ENCODE measurements at places on chromosomes 1 and 21.

DNA sequence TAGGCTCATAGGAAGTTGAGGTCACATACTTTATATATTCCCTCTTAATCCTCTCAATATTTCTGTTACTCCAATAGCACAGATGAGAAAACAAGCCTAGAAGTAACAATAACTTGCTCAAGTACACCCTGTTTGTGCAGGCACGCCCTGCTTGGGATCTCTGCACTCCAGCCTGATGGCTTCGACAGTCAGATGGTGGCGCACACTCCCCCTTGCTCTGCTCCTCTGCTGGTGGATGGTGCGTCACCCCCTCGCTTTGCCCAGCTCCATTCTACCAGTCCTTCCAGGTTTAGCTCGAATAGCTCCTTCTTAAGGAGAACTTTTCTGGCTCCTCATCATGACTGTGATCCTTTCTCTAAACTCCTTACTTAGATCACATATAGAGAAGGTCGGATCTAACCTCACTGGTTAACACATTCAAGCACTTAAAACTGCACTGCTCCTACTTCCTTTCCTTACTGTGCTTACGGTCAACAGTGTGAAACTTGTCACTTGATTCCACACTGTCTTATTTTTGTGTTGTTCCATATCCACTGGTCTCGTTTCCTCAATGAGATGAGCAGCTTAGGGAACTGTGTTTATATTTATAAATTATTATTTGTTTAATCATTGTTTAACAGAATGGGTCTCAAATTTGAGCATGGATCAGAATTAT is 3.0 kb downstream of the TSPAN2 start:
- no peak for DNase-seq

DNA sequence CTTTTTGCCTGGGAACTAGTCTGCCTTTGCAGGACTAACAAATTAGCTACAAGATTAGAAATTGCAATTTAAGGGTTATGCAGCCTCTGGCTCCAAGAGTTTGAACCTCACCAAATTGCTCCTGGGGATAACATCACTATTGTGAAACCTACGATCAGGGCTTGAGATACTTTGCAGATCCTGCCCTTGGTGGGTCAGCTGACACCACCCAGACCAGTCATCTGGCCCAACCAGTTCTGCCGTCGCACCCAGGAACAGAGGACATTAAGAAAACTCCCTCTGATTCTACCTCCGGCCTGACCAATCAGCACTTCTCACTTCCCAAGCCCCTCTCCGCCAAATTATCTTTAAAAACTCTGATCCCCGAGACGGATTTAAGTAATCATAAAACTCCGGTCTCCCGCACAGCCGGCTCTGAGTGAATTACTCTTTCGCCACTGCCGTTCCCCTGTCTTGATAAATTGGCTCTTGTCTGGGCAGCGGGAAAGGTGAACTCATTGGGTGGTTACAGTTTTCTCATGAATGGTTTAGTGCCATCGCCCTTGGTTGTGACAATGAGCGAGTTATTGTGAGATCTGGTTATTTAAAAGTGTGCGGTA is 32.9 kb upstream of the B3GALT5 start:
- DNase-seq, result no peak

DNA sequence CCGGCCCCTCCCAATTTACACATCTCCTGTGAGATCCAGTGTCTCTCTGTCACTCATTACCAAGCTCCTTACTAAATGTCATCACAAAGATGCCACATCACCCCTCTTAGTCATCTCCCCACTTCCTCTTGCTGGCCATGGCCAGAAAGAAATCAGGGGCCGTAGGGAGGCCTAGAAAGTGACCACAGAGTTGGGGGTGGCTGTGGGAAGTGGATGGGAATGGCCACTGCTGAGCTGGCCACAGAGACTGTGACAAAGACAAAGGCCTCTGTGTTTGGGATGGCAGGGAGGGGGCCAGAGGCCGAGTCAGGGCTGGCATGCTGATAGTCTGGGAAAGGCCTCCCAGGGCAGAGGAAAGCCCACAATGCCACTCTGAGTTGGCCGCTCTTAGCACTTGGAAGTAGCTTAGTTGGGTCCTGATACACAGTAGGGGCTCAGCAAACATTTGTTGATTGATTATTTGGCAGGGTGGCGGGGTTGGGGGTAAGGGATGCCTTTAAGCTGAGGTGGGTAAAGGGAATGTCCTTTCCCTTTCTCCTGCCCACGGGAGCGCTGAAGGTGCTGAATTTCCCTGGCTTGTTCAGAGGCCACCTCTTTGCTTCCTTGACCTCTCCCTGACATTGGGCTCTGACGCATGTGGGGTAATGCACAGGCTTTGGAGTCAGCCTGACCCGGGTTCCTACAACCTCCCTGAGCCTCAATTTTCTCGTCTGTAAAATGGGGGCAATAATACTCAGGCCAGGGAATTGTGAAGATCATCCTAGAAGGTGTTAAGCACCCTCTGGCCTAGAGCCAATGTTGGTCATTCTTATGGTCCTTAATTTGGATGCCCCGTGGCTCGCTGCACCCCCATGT is 13.2 kb downstream of the NAV1 start:
- DNase-seq, result peak; percentile 88

DNA sequence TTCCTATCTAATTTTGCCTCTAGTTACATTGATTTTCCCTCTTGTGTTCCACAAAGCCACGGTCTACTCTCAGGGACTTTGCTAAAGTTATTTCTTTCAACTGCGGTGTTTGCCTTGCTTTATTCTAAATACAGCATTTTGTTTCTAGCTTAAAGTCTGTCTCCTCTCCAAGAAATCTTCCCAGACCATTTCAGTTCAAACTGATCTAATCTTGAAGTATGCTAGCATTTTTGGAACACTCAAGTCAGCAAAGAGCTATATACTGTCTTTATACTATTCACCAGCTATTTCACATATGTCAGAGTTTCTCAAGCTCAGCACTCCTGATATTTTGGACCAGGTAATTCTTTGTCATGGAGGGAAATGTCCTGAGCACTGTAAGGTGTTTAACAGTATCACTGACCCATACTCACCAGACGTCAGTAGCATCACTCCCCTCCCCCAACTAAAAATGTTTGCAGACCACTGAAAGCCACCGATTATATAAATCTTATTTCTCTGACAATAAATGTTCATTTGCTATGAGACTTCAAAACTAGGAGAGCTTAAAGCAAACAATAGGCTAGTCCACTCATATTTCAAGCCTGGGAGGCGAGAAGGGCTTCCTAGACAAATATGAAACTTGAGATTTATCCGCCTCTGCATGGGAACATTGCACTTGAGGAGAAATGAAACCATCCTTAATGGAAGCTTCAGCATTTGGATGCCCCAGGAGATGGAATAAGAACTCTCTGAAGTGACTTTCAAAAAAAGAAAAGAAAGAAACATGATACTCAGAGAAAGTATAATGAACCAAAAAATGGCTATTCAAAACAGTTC is 81.1 kb downstream of the KIAA0319L start:
- no peak for DNase-seq

DNA sequence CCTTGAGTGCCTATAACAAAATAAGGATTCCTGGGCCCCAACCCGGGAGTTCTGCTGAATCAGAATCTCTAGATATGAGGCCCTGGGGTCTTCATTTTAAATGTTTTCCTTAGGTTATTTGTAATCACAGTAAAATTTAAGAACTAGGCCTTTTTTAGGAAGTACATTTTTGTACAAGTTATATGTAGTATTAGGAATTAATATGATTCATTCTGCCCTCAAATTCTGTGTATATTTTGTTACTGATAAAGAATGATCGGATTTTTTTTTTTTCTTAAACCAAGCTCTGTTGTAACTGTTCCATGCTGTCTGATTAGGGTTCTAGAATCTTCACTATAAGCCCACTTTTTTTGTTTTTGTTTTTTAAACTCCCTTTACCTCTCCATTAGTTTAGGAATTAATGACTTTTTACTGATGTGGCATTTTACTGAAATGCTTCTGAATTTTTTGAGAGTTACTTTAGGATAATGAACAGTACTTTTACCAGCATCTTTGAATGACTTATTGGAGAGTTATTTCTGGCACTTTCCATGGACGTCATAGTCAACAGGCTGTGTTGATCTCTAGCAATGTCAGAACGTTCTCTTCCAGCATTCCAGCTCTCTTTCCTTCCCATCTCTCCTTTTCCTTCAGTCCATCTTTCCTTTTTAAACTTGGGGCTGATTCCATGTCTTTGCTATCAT is 48.3 kb downstream of the CLIC4 start:
- DNase-seq, result no peak

DNA sequence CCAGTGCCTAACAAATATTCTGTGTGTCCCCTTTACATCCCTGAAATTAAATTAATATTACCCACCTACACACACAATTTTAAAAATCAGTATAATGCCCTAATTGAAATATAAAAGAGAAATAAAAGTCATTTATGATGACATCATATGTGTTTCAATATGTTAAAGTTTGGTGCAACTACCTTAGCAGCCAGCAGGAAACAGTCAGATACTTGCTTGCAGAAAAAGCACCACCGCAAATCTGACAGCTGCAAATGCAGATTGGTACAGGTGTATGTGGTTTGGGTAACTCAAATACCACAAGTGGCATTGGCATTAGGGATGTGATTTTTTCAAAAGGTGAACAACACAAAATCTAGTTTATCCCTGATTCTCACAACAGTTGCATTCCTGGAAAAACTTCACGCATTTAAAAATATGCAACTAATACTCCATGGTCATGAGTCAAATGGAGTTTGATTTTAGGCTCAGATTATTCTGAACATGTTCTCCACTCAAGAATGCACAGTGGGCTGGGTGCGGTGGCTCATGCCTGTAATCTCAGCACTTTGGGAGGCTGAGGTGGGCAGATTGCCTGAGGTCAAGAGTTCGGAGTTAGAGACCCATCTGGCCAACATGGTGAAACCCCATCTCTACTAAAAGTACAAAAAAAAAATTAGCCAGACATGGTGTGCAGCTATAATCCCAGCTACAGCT is 106.3 kb downstream of the EDEM3 start:
- no peak for DNase-seq
